CD4-positive, alpha-beta T cell treated with Interleukin-10 for 1 hour (primary cell): ENCODE measurements at places on chromosomes 5 and 9.
A peak's percentile ranks its signal among the peaks of the same experiment; 100 is the strongest.

DNA sequence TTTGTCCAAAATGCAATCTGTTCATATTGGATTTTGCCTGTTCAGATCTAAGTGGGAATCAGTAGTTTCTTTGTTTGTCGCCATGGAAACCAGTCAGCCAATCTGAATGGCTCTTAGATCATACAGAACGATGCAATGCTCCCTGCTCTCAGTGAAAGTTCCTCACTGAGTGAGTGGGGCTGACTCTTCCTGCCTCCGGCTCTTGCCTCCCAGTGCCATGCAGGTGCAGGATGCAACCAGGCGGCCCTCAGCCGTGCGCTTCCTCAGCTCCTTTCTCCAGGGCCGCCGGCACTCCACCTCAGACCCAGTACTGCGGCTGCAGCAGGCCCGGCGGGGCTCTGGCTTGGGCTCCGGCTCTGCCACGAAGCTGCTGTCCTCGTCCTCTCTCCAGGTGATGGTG is at the start of gene PTPDC1:
TSS of gene PTPDC1 (plus strand) at position 151 of the 400 bp plus-strand sequence. CDS start at position 218, 67 bp downstream.
- no peak for DNase-seq

- DNase-seq = no peak
Measured at GRCh38 chr9:121921444-121921843, 171.7 kb downstream of the TTLL11 start.

GRCh38 chr9:132487351-132487791 is 77.4 kb downstream of the CFAP77 start:
- peak; percentile 58 for DNase-seq

- DNase-seq = peak; percentile 27
Measured at GRCh38 chr5:65563777-65564176, 681 bp downstream of the PPWD1 start.

DNA sequence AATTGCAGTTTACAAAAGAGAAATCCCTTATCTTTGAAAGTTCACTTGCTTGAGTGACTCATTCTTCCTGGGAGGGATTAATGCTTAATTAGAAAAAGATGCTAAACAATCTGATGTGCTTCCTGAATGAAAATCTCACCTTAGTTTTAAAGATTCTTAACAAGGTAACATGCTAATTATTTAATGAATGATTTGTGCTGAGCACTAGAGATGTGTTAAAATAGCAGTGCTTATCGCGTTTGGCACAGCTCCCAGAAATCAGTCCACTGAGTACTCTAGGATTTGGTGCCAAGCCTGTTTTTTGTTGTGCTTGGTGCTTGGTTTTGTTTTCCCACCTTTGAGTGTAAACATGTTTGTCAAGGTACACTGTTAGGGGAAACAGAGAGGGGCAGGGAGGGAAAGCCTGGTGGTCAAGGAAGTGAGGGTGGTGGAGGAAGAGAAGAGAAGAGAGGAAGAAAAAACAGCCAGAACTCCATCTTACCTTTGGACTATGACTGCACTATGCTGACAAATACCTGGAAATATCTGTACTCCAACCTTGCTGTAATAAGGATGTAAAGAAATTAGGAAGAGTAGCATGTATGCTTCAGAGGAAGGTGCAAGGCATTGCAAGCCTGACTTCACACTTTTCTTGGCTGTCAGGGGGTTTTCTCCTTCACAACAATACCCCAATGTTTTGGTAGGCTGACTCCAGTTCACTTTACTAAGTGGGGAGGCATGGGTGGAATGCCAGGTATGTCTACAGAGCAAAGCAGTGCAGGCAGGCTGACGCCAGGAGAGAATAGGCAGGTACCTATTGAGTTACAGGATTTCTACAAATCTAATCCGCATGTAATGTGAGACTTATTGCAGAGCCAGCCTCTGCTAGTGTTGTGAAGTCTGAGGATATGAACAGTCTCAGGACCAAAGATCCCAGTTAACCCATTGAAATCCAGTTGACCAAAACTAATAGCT is 157.2 kb upstream of the ISL1 start:
- DNase-seq = no peak

- DNase-seq = no peak
Measured at GRCh38 chr5:175695161-175696126, 37.6 kb downstream of the HRH2 start.
